HCT116 (cell line): ENCODE measurements at places on chromosomes 5 and 9.

DNA sequence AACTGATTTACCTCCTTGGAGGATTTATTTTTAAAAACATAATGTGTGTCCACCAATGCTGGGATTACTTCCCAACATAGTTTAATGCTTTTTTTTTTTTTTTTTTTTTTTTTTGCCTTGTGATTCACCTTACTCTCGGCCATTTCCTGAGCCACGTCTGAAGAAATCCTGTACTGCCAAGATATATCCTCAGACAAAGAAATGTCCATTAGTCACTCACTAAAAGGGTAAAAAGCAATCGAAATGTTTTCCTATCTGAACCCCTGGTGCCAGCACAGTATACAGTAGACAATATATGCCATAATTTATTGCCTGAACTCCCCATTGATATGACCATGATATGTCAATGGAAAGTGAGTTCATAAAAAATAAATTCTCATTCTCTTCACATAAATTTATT, 344.1 kb downstream of the BNC2 start:
- DNase-seq, result no peak

- DNase-seq, result no peak
Measured at GRCh38 chr9:33172256-33173238, 5.4 kb upstream of the B4GALT1 start.

- DNase-seq, result peak; percentile 94
Measured at GRCh38 chr9:4832786-4833579, 40.2 kb downstream of the RCL1 start.

- DNase-seq, result peak; percentile 52
Measured at GRCh38 chr5:14038341-14038959, 94.0 kb upstream of the DNAH5 start.

GRCh38 chr5:93421468-93421867, 159.6 kb downstream of the NR2F1-AS1 start:
- no peak for DNase-seq

GRCh38 chr5:33311893-33312292, 128.9 kb upstream of the TARS1 start:
- peak; percentile 4 for DNase-seq

DNA sequence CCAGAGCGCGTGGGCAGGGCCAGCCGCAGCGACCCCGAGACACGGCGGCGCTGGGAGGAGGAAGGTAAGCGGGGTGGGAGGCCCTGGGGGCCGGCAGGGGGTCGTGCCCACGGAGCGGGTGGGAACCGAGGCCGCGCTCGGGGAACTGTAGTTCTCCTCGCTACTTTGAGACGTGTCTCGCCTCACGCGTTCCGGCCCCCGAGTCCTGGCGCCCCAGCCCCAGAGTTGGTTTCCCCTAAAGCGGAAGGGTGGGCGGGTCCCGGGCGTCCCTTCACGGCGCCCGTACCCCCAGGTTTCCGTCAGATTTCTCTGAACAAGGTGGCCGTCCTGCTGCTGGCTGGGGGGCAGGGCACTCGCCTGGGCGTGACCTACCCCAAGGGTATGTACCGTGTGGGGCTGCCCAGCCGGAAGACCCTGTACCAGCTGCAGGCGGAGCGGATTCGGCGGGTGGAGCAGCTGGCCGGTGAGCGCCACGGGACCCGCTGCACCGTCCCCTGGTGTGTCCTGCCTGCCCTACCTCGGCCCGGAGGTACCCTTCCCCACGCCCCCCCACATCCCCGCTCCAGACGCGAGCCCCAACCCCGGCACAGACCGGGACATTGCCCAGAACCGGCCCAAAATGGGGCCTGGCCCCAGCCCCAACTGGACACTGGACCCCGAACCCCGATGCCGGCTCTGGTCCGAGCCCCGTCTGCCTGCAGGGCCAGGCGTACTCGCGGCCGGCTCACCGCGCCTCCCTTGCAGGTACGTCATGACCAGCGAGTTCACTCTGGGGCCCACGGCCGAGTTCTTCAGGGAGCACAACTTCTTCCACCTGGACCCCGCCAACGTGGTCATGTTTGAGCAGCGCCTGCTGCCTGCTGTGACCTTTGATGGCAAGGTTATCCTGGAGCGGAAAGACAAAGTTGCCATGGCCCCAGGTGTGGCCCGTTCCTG, 709 bp downstream of the UAP1L1 start:
- no peak for DNase-seq

GRCh38 chr5:58348996-58349728, 110.7 kb downstream of the PLK2 start:
- DNase-seq, result no peak

GRCh38 chr5:131999041-131999440, 12.4 kb downstream of the ACSL6 start:
- DNase-seq, result no peak

- DNase-seq, result no peak
Measured at GRCh38 chr5:1760231-1760630, 39.4 kb downstream of the MRPL36 start.

DNA sequence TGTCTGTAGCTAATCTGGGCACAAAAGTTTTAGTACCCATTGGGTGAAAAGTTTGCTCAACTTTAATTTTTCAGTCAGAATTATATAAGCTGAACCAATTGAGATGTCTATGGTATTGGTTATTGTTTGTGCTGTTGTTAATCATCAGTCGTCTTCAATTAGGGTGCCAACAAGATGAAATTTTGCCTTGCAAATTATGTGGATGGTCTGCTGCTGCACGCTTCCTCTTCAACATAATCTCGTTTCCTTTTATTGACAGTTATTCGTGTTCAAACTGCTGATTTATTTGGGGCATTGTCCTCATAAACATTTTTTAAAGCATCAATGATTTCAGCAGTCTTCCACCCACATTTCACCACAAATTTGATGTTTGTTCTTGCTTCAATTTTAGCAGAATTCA, 194.0 kb downstream of the HTR1A start:
- no peak for DNase-seq

GRCh38 chr5:138833726-138834480, 41.2 kb downstream of the LRRTM2 start:
- DNase-seq, result no peak

GRCh38 chr9:88749420-88749819, 214.4 kb downstream of the NXNL2 start:
- DNase-seq, result no peak
